ENCODE measurements at places on chromosomes 11 and 22.

GRCh38 chr11:33125611-33126010 lies 35.7 kb downstream of the CSTF3 start:
- no peak for DNase-seq

- no peak for DNase-seq
Measured at GRCh38 chr11:21622995-21623394, 569.9 kb upstream of the ANO5 start.

GRCh38 chr11:111910676-111911562 lies 651 bp downstream of the CRYAB start:
- DNase-seq: no peak

DNA sequence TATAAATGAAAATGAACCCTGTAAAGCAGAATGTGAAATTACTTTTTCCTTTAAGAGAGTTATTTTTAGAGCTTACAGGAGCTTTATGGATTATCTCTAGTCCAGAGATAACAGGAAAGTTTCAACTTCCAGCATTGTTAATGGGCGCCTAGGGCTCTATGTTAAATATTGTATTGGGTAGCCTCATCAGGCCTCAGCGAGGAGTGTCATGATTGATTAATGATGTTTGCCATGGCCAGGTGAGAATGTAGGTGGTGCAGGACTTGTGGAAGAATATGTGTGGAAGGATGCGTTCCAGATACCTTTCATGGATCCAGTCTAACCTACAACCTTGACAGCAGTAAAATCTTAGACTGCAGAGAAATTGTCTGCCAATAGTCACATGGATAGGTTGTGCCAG lies 50.6 kb downstream of the ME3 start:
- no peak for DNase-seq

- no peak for DNase-seq
Measured at GRCh38 chr22:39719559-39720450, 149.3 kb downstream of the CACNA1I start.

DNA sequence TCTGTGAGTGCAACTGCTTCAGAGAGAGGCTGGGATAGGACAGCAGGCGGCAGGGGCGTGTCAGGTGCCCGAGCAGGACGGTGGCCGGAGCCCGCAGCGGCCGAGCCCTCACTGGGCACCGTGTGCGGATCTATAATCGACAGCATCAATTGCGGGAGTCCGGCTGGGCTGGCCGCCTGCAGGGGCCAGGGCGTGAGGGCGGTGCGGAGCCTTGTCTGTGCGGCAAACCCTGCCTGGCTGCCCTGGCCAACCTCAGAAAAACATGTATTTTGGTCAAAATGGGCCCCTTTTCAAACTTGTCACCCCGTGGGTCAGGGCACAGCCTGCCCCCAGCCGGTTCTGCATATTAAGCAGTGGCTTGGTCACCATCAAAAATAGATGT lies 91.3 kb upstream of the KCNQ1OT1 start:
- DNase-seq: no peak

DNA sequence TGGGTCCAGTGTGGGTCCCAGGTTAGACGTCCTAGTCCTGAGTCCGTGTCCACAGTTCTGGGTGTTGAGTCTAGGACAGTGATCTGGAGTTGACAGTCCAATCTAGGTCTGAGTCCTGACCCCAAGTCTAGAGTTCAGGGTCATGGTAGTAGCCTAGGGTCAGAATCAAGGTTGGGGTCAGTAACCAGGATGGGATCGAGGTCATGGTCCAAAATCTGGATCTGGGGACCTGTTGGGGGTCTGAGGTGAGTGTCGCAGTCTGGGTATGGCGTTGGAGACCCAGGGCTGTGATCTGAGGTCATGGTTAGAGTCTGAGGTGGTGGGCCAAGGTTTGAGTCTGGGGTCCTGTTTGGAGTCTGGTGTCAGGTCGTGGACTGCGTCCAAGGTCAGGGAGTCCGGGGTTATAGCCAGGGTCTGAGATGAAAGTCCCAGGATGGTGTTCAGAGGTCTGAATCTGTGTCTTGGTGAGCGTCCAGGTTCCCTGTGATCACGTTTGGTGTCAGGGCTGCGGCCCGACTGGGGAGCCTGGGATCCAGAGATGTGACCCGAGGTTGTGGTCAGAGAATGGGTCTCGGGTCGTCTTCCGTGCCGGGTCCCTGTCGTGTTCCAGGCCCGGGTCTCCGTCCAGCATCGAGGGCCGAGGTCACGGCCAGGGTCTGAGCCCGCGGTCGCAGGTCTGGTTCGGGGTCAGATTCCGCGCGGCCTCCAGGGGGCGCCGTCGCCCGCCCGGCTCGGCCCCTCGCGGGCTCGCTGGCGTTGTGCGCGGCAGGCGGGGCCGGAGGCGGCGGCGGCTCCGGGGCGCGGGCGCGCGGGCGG lies 432 bp upstream of the GRK2 start:
- peak; percentile 81 for DNase-seq

DNA sequence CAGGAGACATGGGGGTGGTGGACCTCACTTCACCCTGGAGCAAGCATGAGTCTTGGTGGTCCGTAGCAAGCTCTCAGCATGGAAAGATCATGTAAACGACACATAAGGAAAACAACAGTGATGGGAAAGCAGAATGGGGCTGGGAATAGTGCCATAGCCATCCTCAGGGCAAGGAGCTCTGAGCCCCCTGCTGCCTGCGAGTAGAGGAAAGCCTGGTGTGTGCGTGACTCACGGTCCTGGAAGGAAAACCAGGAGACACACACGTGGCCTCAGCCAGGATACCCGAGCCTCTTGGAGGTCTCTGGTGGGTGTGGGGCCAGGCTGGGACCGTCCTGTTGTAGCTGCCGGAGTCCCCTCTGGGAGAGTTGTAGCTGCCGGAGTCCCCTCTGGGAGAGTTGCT lies 12.4 kb downstream of the SHANK3 start:
- DNase-seq: no peak

DNA sequence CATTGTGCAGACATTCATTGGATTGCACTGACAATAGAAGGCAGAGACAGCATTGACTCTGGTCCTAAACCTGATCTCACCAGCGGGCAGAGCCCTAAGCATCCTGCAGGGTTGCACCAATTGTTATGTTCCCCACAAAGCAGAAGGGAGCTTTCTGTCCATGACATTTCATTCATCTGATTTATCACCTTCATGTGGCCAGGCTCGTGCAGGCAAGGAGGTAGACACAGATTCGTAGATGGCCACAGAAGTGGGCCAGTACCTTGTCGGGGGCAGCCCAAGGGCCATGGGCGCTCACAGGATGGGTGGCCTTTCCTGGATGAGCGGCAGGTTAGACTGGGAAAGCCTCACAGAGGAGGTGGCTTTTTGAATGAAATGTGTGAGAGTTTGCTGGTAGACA lies 2.9 kb downstream of the TSKU start:
- no peak for DNase-seq

- no peak for DNase-seq
Measured at GRCh38 chr11:112784323-112785073, 176.7 kb upstream of the NCAM1 start.

GRCh38 chr11:76074148-76075095 lies 131.9 kb downstream of the WNT11 start:
- DNase-seq: no peak

GRCh38 chr11:3838504-3838903 lies 2.3 kb downstream of the RHOG start:
- DNase-seq: no peak

DNA sequence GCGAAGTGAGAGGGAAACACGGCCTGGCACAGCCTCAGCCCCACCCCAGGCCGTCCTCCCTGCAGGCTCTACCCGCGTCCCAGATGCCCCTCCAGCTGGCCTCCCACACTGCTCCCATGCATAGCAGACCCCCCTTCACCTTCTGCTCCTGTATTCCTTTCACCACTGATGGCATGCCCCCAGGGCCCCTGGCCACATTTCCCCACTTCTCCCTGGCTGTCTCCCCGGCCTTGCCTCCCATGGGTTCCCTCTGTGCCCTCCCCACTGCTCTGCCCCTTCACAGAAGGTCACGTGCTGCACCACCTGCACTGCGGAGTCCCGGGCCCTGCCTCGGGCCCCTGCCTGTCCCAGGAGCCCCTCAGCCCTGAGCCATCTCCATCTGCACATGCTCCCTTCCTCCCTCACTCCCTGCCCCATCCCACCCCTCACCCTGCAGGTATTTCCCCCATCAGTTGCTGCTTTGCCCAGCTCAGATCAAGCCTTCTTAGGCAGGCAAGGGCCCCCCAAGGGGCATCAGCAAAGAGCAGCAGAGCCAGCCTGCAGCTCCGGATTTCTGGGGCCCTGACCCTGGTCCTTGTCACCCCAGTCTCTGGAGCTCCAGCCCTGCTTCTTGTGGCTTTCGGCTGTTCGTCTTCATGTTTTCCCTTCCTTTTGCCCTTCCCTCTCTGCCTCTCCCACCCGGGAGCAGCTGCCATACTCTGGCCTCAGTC lies 46.4 kb downstream of the GAB4 start:
- DNase-seq: no peak

GRCh38 chr11:81942646-81943045 lies 791.0 kb downstream of the FAM181B start:
- no peak for DNase-seq

DNA sequence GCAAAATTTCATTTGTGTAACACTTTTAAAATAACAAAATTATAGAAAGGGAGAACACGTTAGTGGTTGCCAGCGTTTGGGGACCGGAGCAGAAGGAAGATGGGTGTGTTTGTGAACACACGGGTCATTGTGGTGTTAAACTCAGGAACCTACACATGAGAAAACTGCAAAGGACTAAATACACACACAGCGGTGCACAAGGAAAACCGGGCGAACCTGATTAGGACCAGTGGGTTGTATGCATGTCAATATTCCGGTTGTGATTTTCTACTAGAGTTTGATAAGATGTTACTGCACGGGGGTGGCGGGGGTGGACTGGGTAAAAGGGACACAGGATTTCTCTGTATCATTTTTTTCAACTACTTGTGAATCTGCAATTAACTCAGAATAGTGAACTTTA lies 351.2 kb downstream of the OPCML start:
- no peak for DNase-seq

GRCh38 chr11:122797651-122798050 lies 40.6 kb upstream of the CRTAM start:
- DNase-seq: no peak

GRCh38 chr22:37797874-37798500 lies 9.7 kb upstream of the GCAT start:
- no peak for DNase-seq

DNA sequence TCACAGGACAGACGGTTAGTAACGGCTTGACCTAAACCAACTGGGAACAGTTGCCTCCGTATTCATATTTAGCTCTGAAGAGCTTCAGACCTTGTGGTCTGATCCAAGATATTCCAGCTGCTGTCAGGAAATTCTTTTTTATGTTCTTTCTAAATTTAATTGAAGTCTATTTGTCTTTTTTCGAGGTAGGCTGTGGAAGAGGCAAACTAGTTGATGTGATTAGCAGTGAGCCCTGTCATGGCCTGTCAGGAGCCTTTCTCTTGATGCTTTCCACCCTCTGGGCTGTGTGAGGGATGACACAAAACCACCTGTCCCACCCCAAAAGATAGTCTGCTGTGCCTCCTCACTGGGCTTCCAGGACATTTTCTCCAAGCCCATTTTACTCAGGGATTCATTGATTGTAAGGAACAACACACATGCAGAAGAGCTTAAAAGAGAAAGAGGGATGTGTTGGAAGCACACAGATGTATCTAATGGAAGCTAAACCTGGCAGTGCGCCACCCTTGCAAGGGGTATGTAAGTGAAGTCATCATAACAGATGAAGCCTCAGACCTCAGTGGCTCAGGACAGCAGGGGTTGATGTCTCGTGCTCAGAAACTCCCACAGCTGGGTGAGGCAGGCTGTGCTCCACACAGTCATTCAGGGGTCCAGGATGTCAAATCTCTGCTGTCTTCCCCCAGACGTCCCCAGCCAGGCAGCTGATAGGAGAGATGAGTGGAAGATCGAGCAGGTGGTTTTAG lies 170.0 kb downstream of the NCAM1 start:
- no peak for DNase-seq

All from activated CD4-positive, alpha-beta T cell treated with anti-CD3 and anti-CD28 coated beads, Interleukin-2, amount 50 U/mL, for 48 hours (primary cell).